ENCODE measurements at places on chromosomes 2 and 18.

DNA sequence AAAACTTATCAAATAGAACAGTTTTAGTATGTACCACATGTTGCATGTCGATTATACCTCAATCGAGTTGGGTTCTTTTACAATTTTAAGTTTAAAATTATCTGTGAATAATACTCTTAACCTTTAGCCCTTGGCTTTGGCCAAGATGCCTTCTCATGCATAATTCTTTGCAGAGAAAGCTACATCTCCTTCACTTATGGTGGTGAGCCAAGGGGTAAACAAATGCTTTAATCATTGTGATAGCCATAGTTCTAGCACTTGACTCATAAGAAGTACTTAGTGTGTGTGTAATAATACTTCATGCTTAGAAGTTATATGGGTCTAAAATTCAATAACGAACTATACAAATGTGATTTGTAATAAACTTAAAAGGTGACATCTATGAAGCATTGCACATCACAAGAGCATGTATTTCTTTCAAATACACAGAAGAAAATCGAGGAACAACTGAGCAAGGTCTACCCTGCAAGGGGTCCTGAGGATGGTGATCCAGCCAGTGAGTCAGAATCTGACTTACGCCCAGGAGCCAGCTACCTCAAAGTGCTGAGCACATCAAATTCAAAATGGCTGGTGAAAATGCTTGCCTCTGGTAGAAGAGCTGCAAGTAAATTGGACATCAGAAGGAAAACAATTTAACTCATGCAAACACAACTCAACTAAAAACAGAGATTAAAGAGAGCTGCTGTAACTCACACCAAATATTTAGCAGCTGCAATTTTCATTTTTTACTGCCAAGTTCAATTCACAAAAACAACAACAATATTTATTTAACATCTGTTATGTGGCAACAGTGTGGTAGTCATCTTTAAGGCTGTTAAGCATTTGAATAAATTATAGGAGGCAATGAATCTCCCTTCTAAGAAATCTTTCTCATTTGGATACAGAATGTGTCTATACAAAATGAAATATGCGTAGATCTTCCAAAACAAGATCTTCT is 23.8 kb upstream of the TTC39C start:
- DNase-seq: no peak

DNA sequence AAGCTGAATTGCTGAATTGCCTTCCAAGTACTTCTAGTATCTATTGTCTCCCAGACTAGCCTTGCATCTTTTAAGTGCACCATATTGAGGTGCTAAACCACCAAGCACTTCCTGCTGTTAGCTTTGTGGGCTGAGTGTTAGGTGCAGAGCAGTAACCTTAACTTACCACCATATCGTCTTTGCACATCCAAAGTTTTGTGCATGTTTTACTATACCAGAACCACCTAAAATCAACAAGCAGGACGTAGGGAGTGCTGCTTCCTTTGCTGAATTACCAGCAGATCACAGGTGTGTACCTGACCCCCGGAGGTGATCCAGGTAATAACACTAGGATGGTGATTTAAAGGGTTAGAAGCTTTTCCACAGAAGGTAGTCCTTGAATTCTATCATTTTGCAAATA is 359.9 kb upstream of the HNRNPA3 start:
- DNase-seq: no peak

DNA sequence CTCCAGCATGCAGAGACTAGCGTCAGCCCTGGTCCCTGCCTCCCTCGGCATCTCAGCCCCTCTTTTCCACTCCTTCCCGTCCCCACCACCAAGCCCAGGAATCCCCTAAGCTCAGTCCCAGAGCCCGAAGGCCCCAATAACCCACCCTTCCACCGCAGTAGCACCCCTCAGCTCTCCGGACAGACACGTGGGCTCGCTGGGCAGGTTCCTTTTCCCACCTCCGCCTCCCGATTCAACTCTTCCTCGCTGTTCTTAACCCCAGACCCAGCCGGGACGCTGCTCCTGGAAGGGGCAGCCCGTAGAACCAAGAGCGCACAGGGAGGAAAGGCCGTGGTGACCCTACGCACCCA is 1.4 kb downstream of the IHH start:
- peak; percentile 38 for DNase-seq

- no peak for DNase-seq
Observed at GRCh38 chr18:67151366-67151765, 365.2 kb downstream of the DSEL start.

- no peak for DNase-seq
Observed at GRCh38 chr2:200728630-200729029, 83.1 kb upstream of the BZW1 start.

- DNase-seq: no peak
Observed at GRCh38 chr18:8559612-8560186, 49.5 kb upstream of the RAB12 start.

DNA sequence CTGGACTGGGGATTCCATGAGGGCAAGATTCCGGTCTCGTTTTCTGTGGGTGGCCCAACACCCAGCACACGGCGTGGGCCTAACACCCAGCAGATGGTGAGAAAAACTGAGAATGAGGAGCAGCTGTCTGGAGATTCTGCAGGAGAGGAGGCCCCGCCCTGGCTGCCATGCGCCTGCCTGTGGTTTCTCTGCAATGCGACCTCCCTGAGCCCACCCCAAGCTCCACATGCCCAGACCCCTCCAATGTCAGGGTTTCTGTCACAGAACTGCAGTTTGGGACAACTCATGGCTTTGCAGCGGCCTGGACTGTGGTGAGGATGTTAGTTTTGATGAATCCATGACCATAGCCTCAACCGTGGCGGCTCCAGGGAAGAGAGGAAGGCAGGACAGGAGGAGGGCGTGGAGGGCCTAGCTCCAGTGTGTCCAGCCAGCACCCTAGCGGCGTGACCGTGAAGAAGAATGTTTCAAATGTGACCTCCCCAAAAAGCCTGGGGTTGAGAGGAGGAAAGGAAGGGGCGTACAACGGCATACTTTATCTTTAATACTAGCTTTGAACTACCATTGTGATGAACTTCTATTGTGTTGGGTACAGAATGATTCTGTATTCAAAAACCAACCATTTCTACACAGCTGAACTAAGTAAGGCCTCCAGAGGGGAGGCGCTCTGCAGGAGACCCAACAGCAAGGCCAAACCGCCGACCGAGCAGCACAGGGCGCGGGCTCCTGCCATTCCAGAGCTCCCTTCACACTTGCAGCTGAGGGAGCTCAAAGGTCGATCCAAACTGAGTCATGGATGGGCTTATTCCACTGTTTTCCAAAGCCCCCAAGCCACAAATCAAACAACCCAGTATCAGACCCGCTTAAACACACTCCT is 3.4 kb downstream of the PXDN start:
- DNase-seq: no peak

DNA sequence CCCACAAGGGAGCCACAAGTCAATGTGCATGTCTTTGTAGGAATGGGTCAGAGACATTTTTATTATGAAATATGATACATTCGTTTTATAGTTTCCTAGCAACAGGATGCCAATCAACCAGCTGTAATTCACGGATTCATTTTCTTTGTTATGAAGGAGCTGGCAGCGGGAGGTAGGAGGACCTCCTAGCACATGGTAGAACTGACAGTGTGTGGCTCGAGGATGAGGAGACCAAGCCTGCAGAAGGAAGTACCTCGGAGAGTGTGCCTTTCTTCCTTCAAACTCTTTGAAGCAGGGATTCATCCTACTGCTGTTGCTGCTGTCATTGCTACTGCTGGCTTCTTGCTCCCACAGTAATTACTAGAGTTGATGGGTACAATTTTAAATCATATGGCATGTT is 504.8 kb upstream of the KLHL29 start:
- no peak for DNase-seq

GRCh38 chr2:60408207-60408606 is 145.2 kb downstream of the BCL11A start:
- DNase-seq: no peak

- DNase-seq: no peak
Observed at GRCh38 chr2:203730076-203730729, 23.8 kb downstream of the CD28 start.

GRCh38 chr2:78646533-78647364 is 378.8 kb upstream of the REG3G start:
- no peak for DNase-seq

- DNase-seq: peak; percentile 26
Observed at GRCh38 chr18:1806884-1807615, 764.3 kb downstream of the METTL4 start.

GRCh38 chr18:62450175-62450545 is 72.7 kb upstream of the ZCCHC2 start:
- no peak for DNase-seq

- DNase-seq: no peak
Observed at GRCh38 chr2:37873229-37873628, 51.9 kb upstream of the RMDN2 start.

- DNase-seq: no peak
Observed at GRCh38 chr2:212904646-212905045, 246.8 kb downstream of the IKZF2 start.

GRCh38 chr2:193966590-193966989 is 1690.4 kb upstream of the SLC39A10 start:
- DNase-seq: no peak

- DNase-seq: no peak
Observed at GRCh38 chr18:67553437-67553836, 36.9 kb upstream of the DSEL start.

- no peak for DNase-seq
Observed at GRCh38 chr2:151120011-151120410, 141.7 kb downstream of the RBM43 start.

- DNase-seq: no peak
Observed at GRCh38 chr2:217125014-217125413, 265.1 kb upstream of the TNP1 start.

DNA sequence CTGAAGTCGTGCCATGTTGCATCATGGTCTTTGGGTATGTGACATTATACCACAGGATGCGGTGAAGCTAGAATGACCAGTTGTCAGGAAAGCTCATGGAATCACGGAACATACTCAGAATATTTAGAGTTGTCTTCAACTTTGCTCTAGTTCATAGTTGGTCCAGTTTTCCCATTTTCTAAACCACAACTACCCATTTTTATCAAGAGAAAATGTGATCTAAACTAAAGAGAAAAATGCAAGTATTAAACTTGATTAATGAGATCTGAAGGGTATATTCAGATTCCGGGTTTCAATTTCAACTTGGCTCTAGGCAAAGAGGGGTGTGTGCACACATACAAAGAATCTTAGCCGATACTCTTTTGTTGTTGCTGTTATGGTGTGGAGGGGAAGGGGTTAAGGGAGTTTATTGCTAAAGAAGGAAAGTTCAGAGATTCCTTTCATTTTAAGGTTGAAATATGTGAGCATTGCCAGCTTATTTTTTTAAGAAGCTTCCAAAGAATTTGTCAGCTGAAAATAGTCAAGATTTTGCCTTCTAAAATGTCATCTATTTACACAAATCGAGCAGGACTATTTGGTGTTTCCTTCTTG is 516.6 kb upstream of the ZEB2 start:
- no peak for DNase-seq

DNA sequence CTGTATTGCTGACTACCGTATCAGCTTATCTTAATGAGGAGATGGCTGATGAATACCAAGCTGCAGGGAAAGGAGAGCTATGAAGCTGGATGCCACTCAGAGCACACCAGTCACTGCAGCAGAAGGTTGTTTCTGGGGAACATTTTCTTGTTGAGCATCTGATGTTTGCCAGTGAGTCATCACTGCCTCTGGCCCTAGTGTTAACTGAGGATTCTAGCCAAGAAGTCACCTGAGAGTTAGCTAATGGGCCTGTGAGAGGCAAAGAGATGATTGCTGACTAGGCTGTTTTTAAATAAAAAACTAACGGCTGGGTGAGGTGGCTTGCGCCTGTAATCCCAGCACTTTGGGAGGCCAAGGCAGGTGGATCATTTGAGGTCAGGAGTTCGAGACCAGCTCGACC is 37.9 kb downstream of the CCDC150 start:
- no peak for DNase-seq

GRCh38 chr2:214107726-214108125 is 303.1 kb upstream of the VWC2L start:
- DNase-seq: no peak

GRCh38 chr2:31736695-31737454 is 156.1 kb upstream of the SRD5A2 start:
- peak; percentile 63 for DNase-seq

DNA sequence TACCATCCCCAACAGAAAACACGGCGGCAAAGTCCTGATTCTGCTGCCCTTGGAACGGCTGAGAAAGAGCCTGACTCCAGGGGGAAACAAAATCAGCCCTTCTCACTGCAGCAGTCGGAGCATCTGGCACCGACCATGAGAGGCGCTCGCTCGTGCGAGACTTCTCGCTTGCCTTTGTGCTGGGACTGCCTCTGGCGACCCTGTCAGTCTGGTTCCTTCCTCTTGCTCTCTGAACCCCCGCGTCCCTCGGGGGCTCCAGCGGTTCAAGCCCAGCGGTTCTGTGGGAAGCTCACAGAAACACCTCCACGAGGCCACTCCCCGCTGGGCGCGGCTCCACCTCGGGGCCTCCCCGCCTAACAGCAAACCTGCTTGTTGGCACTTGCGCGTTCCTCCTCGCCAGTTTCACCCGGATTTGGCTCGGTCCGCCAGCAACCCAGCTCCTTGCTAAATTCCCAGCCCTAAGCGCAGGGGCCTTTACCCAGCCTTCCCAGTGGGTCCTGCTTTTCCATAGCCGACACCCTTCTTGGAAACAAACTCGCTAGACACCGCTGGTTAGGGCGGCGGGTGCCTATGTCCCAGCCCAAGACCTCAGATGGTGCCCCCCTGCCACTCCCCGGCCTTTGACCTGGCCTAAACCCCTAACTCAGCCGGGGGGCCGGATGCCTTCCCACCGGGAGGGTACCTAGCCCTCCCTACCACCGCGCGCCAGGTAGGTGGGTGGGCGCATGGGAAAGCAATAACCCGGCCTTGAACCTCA is 2.2 kb downstream of the RND3 start:
- DNase-seq: peak; percentile 85

GRCh38 chr2:191263050-191263449 is 17.8 kb downstream of the MYO1B start:
- no peak for DNase-seq

GRCh38 chr18:49172246-49172645 is 221.5 kb upstream of the SMAD7 start:
- no peak for DNase-seq

- peak; percentile 68 for DNase-seq
Observed at GRCh38 chr18:50266248-50266704, at the start of gene CFAP53. Gene CFAP53, minus strand, starts transcription at chr18:50266495. Its CDS starts 91 bp downstream, at chr18:50266404.

- no peak for DNase-seq
Observed at GRCh38 chr18:67363694-67364093, 152.8 kb downstream of the DSEL start.

DNA sequence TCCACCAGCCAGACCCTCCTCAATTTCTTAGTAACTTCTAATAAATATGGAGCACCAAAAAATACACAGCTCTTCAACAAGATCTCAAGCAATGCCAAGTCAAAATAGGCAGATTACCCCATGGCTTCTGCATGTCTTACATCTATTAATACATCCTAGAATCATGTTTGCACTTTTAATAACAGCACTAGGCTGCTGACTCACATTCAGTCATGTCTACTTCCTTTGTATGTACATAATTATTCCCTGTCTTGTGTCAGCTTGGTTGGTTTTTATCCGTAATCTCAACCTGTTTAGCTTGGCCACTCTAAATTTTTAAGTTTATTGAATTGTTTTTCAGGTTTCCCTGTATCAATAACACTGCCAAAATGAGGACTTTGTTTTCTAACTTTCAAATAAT is 420.1 kb upstream of the ACVR2A start:
- DNase-seq: peak; percentile 54

Data from HT-29 (cell line).